Amygdala (tissue), 56 donors: ENCODE measurements at places on chromosomes 11 and 22.

DNA sequence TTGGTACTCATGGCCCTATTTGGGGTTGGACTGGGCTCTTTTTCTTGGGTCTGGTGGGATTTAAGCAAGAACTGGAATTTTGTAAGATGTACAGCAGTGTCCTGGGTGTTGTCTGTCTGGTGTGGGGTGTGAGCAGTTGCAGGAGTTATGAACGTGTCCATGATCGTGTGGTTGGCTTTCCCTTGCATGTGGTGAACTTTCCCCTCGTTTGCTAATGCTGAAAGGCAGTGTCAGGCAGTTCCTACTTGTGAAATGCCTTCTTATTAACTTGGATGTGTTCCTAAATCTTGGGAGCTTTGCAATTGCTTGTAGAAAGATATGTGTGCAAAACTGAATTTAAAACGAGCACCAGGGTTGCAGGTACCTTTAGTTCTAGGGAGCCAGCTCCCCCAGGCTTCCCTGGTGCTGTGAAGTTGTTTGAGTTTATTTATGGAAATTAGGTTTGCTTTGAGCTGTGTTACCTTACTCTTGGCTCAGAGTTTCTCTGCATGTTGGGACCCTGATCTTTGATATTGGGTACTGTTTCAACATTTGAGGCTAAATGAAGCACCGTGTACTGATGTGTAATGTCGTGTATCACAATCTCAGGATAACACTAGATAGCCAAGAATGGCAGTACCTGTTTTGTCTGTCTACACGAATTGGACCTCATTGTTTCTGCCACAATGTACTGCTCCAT lies 35.8 kb upstream of the HSD17B12 start:
- no peak for DNase-seq

DNA sequence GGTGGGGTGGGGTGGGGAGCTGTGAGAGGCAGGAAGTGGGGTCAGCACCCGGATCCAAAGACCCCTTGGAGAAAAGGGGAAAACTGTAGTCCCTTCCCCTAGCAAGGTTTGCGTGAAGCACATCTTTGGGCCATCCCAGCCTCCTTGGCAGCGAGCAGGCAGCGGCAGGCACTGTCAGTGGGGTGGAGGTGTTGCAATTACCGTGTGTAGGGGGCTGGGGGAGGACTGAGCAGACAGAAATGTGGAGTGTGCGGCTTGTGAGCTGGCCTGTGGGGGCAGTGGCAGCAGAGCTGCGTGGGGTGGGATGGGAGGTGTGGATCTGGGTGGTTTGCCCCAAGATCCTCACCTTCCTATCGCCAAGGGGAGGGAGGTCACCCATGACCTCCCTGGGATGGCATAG lies 16.4 kb downstream of the DAGLA start:
- DNase-seq: no peak

DNA sequence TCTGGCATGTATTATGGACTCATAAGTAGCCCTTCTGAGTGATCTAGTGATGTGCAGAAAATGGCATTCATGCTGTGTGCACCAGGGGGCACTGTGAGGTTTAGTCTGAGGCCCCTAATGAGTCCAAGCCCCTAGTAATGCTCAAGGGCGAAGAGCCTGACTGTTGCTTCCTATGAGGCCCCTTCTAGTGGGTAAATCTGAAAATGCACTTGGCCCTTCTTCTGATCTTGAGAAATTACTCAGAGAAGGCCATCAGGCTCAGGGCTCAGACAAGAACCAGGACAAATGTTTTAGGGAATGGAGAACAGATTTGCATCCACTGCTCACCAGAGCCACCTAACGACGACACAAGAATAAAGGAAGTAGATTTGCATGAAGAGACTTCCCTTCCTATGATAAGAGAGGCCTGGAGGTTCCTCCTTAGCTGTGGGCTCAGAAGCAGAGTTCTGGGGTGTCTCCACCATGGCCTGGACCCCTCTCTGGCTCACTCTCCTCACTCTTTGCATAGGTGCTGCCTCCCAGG lies 75.8 kb downstream of the GGTLC2 start:
- no peak for DNase-seq

DNA sequence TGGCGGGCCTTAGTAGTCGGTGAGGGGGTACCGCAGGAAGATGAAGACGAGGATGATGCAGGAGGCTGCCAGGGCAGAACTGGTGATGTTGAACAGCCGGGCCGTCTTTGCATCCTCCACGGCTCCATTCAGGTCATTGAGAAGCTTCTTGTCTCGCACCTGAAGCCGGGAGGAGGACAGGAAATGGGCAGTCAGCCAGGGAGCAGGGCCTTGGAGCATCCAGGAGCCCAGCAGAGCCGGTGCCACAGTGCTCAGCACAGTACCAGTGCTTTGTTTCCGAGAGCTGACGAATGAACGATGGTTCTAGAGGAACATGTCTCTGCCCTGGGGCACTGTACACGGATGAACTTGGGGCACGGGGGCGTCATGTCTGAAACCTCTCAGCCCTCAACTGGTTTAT lies 15.1 kb downstream of the IFITM10 start:
- DNase-seq: no peak

DNA sequence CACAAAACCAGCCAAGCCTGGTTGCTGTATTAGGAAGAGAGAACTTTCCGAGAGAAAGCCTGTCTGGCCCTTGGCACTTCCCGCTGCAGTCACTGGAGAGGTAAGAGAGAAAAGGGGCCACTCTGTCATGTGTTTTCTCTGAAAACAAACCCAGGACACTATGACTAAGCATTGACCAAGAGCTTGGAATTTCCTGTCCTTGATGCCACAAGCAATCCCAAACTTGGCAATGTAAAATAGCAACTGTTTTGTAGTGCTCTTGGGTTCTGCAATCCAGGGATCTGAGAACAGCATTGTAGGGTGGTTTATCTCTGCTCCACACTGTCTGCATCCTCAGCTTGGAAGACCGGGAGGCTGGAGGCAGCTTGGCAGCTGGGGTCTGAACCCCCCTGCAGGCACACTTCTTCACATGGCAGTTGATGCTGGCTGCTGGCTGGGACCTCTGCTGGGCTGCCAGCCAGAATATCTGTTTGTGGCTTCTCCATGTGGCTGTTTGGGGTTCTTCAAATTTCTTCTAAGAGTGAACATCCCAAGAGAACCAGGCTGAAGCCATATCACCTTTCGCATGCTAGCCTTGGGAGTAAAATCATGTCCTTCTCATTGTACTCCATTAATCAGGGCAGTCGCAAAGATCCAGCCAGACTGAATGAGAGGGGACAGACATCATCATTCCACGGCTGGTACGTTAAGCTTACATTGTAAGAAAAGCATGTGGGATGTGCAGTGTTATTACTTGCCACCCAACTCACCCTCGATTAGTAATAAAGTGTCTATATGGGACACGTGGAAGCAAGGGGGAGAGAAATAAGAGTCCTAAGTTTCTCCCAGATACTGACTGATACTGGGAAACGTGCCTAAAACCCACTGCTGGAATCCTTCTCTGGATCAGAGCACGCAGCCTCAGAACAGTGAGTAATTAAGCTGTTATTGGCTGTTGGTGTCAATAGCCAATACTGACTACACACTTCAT lies 537.4 kb upstream of the B3GAT1 start:
- DNase-seq: no peak

GRCh38 chr11:65906602-65907001 lies 6.4 kb upstream of the FOSL1 start:
- no peak for DNase-seq

DNA sequence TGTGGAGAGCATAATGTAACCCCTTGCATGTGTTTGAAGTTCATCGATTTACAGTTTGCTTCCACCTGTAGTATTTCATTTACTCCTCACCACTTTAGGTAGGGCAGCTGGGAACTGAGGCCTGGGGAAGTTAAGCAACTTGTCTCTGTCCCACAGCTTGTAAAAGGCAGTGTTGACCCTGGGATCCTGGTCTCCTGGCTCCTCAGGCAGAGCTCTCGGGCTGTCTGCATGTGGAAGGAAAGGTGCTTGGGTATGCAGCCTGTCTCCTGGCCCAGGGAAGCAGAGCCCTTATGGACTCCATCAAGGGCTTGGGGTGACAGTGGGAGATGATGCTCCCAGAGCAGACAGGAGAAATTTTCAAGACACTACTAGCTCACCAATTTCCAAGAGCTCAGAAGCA lies 49.9 kb downstream of the TRIM29 start:
- DNase-seq: no peak

DNA sequence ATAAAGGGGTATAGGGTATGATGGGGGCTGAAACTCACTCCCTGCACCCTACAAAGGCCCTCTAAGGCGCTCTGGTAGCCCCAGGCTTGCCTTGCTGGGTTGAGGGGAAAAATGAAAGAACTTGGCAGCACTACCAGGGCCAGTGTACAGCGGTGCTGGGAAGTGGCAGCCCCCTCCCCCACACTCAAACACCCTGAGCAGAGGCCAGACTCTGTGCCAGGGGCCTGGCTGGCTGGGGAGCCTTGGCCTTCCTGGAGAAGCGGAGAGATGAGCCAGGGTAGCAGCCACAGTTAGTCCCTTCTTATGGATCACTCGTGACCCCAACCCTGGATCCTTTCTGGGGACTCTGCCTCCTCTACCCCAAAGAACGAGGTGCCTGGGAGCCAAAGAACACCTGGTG lies 2.7 kb downstream of the TMEM134 start:
- DNase-seq: no peak

DNA sequence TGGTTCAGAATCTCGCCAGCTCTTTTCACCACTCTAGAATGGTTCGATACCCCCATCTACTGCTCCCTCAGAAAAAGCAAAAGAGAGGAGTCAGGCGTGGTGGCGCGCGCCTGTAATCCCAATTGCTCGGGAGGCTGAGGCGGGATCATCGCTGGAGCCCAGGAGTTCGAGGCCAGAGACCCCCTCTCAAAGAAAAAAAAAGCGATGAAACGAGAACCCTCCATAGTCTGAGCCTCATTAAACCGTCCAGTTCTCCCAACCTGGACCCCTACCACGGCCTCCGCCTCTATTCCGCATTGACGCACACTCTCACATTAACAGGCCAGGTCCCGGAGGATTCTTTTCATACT lies 439 bp downstream of the SPA17 start:
- no peak for DNase-seq

DNA sequence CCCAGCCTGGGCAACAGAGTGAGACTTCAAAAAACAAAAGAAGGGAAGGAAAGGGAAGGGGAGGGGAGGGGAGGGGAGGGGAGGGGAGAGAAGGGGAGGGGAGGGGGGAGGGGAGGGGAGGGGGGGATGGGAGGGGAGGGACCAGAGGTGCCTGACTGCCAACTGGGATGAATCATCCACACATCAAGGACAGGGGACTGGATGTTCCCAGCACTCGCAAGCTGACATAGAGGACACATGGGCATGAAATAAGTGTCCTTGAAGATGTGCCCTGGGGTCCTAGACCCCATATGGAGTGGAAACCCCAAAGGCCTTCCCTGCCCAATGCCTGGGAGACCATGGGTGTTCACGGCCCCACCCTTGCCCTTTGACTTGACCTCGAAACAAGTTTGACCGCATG lies 19.8 kb downstream of the TST start:
- DNase-seq: no peak

- DNase-seq: no peak
Observed at GRCh38 chr22:25488244-25489020, 76.0 kb upstream of the GRK3 start.

- DNase-seq: no peak
Observed at GRCh38 chr11:47216121-47216798, 1.5 kb downstream of the DDB2 start.

- no peak for DNase-seq
Observed at GRCh38 chr22:48834404-48834803, 993.3 kb downstream of the BRD1 start.

DNA sequence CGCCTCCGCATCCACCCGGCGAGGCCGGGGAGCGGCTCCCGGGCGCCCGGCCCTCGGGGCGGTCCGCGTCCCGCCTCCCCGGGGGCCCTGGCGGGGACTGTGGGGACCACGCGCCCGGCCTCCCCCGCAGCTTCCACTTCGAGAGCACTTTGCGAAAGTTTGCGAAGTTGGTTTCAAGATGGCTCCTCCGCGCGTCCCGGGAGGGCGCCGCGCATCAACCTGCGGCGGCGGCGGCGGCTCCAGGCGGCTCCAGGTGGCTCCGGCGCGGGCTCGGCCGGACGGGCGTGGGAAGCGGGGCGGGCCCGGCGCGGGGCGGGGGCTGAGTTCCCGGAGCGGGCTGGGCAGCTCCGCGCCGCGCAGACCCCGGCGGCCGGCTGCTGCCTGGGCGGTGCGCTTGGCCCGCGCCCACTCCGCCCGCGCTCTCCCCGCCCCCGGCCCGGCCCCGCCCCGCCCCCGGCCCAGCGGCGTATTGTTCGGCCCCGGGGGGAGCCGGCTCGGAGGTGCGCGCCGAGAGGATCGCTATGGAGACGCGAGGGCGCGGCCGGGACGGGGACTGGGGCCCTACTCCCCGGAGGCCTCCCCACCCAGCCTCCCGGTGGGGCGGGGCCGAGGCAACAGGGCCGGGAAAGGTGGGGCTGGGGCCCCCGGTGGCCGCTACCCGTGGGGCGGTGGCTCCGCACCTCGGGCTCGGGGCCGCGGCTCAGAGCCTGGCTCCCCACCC lies at the start of gene CELSR1:
CELSR1 (minus strand) TSS at position 396 of the 721 bp plus-strand sequence. CDS start 450 bp downstream, outside the sequence.
- DNase-seq: no peak

GRCh38 chr11:114050258-114050927 lies 9.1 kb upstream of the ZBTB16 start:
- no peak for DNase-seq

DNA sequence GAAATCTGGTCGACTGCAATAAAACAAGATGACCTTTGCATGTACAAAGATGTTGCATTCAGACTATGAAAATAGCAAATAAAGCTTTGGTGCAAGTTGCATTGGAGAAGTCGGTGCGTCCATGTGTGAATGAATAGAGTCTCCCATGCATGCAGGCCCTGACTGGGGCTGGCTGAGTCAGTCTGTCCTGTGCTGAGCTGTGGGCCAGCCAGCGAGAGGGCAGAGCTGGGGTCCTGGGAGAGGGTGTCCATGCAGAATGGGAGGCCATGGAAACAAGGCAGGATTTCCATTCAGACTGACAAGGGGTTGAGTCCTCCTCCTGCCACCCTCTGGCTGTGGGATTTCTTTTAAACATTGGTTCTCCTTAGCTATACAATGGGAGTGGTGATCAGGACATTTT lies 2.3 kb upstream of the CRYBB3 start:
- no peak for DNase-seq

- no peak for DNase-seq
Observed at GRCh38 chr11:115129473-115130289, 374.5 kb downstream of the CADM1 start.

GRCh38 chr22:41772645-41773044 lies 27.8 kb upstream of the CCDC134 start:
- no peak for DNase-seq

- DNase-seq: no peak
Observed at GRCh38 chr22:26471522-26471921, 12.1 kb downstream of the HPS4 start.

DNA sequence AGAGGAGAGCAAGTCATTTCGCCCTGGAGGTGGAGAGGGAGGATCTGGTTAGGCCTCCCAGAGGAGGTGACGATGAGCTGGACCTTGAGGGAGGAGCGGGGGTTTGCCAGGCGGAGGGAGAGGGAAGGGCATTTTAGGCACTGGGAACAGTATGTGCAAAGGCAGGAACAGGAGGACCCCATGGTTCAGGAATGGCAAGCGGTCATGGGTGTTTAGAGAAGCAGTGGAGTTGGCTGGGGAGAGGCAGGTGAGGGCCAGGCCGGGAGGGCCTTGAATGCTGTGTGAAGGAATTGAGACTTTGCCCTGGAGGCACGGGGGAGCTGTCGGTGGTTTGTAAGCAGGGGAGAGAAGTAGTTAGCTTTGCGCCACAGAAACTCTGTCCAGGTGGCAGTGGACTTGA lies 10.3 kb downstream of the PRDM11 start:
- no peak for DNase-seq
